ENCODE measurements at places on chromosomes 2 and 18.

- no peak for DNase-seq
Observed at GRCh38 chr2:70140791-70141211, 50.0 kb downstream of the C2orf42 start.

- DNase-seq: no peak
Observed at GRCh38 chr2:240871071-240871958, 2.7 kb downstream of the AGXT start.

GRCh38 chr2:156199588-156199987 is 132.9 kb downstream of the NR4A2 start:
- DNase-seq: no peak

GRCh38 chr2:7774481-7774880 is 857.3 kb downstream of the RNF144A start:
- DNase-seq: no peak

DNA sequence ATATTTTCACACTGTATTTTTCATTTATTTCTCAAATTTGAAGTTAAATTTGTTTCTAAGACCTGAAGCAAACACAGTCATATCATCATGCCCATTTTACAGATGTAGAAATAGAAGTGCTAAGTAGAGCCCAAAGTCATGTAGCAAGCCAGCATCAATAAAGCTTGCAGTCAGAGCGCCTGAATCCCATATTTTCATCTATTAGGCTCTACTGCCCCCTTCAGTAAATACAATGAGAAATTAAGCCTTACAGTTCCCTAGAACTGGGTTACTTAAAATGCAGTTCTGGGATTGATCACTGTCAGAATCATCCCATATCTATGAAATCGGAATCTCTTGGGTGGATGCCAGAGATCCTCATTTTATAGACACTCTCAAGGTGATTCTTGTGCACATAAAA is 419.9 kb downstream of the TGIF1 start:
- no peak for DNase-seq

- DNase-seq: no peak
Observed at GRCh38 chr2:101130081-101130480, 21.1 kb downstream of the TBC1D8 start.

GRCh38 chr2:236658974-236659757 is 89.5 kb downstream of the ACKR3 start:
- peak; percentile 55 for DNase-seq

- no peak for DNase-seq
Observed at GRCh38 chr18:32200766-32201165, 10.9 kb downstream of the MEP1B start.

GRCh38 chr18:23183411-23184150 is 48.3 kb downstream of the CABLES1 start:
- DNase-seq: no peak

DNA sequence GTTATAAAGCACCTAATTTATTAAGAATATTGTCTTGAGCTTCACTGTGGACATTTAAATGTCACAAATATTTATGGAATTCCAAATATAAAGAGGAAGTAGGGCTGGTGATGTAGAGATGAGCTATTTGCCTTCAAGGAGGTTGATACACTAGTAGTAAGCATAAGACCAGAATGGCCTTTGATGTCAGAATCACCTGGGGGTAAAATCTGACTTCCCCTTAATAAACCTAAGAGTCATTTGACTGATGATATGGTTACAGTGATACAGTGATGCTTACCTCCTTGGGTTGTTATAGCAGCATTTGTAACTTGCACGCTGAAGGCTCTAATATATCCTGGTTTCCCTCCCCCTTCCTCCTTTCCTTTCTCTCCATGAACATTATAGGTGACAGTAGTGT is 143.7 kb downstream of the CERS6 start:
- DNase-seq: no peak

DNA sequence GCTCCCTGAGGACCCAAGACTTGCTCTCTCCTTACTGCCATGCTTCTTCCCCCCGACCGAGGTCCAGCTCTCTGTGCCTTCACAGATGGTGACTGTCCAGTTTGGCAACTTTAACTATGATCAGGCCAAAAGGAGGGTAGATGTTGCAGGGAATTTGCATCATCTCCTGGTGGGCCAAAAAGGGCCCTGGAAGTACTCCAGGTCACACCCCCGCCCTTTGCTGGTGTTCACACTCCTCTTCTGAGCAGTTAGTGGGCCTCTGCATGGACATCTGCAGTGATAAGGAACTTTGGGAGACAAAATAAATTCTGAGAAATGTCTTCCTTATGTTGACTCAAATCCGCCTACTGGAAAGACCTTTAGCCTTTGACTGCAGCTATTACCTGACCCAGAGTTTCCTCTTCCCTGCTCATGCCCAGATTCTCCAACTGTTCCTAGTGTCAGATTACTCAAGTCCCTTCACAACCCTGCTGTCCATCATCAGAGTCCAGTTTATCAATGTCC is 234.4 kb downstream of the LOXHD1 start:
- no peak for DNase-seq

DNA sequence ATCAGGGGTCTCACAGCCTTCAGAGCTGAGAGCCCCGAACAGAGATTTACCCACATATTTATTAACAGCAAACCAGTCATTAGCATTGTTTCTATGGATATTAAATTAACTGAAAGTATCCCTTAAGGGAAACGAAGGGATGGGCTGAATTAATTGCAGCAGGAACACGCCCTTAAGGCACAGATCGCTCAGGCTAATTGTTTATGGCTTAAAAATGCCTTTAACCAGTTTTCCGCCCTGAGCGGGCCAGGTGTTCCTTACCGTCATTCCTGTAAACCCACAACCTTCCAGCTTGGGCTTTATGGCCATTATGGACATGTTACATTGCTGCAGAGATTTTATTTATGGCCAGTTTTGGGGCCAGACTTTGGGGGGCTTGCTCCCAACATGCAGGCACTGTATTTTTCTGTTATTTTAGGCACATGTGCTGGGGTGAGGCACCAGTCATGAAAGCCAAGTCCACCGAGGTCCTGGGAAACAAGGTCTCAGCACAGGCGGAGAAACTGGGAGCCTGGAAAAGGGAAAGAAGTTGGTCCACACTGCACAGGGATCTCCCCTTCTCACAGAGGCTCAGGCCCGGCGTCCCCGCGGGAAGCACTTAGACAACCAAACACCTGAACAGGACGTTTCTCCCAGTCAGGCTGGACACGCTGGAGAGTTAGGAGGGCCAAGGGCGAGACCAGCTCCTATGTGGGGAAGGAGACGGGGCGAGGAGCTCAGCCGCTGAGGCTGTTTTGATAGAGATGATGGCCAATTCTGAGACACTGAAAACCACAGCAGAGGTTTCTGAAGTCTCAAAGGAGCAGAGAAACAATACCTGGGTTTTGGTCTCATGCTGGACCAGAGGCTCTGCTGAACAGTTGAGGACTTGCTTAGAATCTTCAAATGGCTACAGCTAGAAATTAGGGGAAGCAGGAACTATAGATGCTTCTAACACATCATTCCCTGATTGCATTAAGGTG is 86.7 kb downstream of the TMEM18 start:
- DNase-seq: no peak

DNA sequence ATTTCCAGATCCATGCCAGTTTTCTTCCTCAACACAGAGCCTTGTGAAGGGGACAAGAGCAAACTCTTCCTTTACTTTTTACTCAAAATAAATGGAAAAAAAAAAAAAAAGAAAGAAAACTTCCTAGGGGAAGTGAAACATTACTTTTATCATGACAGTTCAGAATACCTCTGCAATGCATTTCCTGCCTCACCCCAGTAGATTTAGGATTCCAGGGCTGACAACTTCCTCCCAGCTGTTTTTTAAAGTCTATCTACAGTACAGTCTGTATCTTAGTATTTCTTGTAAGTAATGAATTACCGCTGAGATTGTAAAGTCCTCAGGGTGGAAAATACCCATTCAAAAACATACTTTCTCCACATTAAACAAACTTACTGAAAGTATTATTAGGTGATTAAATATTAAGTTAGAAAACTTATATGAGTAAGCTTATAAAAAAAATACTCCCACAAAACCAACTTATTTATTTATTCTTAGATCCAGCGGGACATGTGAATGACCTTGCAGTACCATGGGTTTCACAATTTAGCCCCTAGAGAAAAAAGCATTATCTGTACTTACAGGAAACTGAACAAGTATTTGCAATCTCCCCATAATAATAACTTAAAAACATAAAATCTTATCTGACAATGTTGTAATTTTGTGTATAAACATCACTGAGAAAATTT is 117.7 kb downstream of the RBMS1 start:
- DNase-seq: no peak

DNA sequence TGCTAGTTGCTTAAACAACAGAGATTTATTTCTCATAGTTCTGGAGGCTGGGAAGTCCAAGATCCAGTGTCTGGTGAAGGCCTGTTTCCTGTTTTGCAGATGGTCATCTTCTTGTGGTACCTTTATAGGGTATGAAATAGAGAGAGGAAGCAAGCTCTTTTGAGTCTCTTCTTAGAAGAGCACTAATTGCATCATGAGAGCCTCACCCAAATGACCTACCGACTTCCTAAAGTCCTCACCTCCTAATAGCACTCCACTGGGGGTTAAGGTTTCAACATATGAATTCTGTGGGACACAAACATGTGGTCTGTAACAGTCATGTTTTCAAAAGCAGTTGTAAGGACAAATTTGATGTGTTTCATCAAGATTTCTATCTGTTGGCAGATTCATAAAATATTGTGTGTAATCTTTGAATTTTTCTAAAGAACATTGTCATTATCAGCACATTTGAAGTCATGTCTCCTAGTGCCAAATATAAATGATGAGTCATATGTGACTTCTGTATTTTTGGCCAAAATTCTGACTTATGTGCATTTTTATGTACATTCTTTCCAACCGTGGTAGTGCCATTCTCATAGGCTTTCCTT is 45.3 kb downstream of the CD28 start:
- no peak for DNase-seq

GRCh38 chr2:95272299-95272751 is 1.9 kb upstream of the PROM2 start:
- DNase-seq: peak; percentile 32

GRCh38 chr18:261398-262073 is 6.3 kb downstream of the THOC1 start:
- no peak for DNase-seq

GRCh38 chr2:180907731-180908130 is 72.7 kb upstream of the UBE2E3 start:
- DNase-seq: no peak

- no peak for DNase-seq
Observed at GRCh38 chr2:131577812-131578211, 50.1 kb downstream of the CCDC74A start.
